ENCODE measurements at places on chromosomes 1 and 21. TPM values are rescaled to one million over a fixed set of nuclear protein-coding genes. Genes with fewer than 3 reads are reported as not detected.

The KIF26B gene
- total RNA-seq, result 0.32 TPM

DNA sequence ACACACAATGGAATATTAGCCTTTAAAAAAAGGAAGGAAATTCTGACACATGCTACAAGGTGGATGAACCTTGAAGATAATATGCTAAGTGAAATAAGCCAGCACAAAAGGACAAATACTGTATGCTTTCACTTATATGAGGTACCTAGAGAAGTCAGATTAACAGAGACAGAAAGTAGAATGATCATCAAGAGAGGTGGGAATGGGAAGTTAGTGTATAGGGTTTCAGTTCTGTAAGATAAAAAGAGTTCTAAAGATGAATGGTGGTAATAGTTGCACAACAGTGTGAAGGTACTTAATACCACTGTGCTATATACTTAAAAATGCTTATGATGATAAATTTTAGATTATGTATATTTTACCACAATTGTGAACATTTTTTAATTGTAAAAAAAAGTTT is 7.2 kb downstream of the RPAP2 start:
- DNase-seq, result no peak

The SEMA6C gene
- total RNA-seq, result 136 TPM

The ANKRD34A gene
- 1.9 TPM for total RNA-seq

GRCh38 chr21:42703136-42703908 is 49.9 kb downstream of the PDE9A start:
- no peak for DNase-seq

DNA sequence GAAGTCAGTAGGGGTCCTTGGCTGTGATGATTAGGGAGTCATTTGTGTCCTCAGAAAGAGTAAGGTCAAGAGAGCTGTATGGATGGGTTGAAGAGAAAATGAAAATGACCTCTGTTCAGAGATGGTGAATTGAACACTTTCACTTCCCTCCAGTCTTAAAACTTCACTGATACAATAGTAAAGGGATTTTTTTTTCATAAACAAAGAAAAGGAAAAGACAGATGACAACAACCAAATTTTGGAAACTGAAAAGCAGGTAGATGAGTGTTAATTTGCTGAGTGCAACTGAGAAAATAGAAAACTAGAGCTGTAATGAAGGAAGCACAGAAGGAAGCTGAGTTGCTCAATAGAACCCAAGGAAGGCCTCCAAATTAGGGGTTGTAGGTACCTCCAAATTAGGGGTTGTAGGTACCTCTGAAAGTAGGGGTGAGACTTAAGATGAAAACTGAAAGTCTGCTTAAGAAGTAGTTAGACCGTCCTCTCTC is 14.8 kb upstream of the S1PR1 start:
- DNase-seq, result no peak

GRCh38 chr1:47262787-47263413 is 30.9 kb upstream of the TAL1 start:
- no peak for DNase-seq

The TYW3 gene
- 16.9 TPM for total RNA-seq
